Activated naive CD8-positive, alpha-beta T cell treated with anti-CD3 and anti-CD28 coated beads, Interleukin-2, amount 10 ng/mL, durations not matched to agents 7 days and 5 days (primary cell): ENCODE measurements at places on chromosomes 16 and 17. TPM values are rescaled to one million over a fixed set of nuclear protein-coding genes. Genes with fewer than 3 reads are reported as not detected.

DNA sequence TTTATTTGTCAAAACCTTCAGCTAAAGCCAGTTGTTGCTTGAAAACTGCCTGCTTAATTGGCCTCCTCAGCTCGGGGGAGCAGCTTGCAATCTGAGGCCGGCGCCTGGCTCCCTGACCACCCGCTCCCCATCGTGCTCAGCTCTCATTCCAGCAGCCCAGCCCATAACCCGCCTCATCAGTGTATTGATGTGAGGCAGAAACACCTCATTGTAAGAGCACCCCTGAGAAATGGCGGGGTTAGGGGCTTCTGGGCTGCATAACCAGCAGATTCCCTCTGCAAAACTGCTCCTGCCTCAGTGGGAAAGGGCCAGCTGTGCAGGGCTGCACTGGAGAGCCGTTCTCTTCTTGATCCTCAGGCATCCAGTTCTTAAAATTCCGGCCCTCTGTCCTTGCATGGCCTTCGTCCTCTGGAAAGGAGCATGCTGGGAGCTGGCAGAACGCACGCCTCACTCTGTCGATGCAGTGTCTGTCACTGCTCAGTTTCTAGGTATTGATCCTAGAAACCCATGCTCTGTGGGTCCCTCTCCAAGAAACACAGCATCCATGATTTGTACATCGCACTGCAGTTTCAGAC is 113.8 kb upstream of the CHMP6 start:
- H3K4me3 ChIP-seq: peak overlapping the region; percentile 82
- no peaks in the 10 kb centered on the region for H3K27me3 ChIP-seq
- peaks cover 39% of the 10 kb centered on the region for H3K4me1 ChIP-seq
- peaks cover 32% of the 10 kb centered on the region for H3K36me3 ChIP-seq

- DNase-seq: no peak
- H3K4me3 ChIP-seq: no peak overlapping the region
- peaks cover 20% of the 10 kb centered on the region for H3K4me1 ChIP-seq
- H3K27ac ChIP-seq: no peak overlapping the region
- H3K36me3 ChIP-seq: peaks cover 2% of the 10 kb centered on the region
Observed at GRCh38 chr17:7848131-7848579, 6.7 kb upstream of the TMEM88 start.

GRCh38 chr16:23310217-23310616 is 8.1 kb downstream of the SCNN1B start:
- no peak overlapping the region for H3K4me3 ChIP-seq
- H3K4me1 ChIP-seq: no peaks in the 10 kb centered on the region
- no peak for DNase-seq

GRCh38 chr16:62926121-62926801 is 890.0 kb upstream of the CDH8 start:
- no peak overlapping the region for H3K4me3 ChIP-seq
- no peak overlapping the region for H3K27ac ChIP-seq
- no peak for DNase-seq

GRCh38 chr17:61784510-61784909 is 78.8 kb downstream of the BRIP1 start:
- H3K27ac ChIP-seq: no peak overlapping the region
- H3K27me3 ChIP-seq: no peaks in the 10 kb centered on the region
- DNase-seq: no peak
- no peaks in the 10 kb centered on the region for H3K4me1 ChIP-seq
- no peak overlapping the region for H3K4me3 ChIP-seq

- no peaks in the 10 kb centered on the region for H3K27me3 ChIP-seq
- DNase-seq: no peak
- no peak overlapping the region for H3K4me3 ChIP-seq
- no peak overlapping the region for H3K27ac ChIP-seq
Observed at GRCh38 chr16:65377195-65377594, 255.3 kb upstream of the CDH11 start.

- H3K27ac ChIP-seq: peak overlapping the region; percentile 16
- no peaks in the 10 kb centered on the region for H3K27me3 ChIP-seq
- peaks cover 29% of the 10 kb centered on the region for H3K4me1 ChIP-seq
- no peak overlapping the region for H3K4me3 ChIP-seq
Observed at GRCh38 chr16:2535625-2536013, 2.2 kb upstream of the PDPK1 start.

DNA sequence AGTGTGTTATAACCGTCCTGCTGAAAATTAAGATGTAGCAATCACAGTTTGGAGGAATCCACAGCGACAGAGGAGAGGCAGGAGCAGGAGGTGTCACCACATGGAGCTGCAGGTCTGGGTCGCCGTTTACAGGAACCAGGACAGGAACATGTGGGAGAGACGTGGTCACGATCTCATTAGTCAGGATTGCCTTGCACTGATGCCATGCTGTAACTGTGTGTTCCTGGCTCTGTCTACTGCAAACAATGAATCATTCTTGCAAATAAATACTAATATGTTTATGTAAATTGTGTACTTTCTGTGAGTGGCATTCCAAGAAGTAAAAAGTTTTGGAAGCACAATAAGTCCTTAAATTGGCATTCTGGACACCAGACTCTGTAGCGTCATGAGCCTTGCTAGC is 271.8 kb downstream of the CPPED1 start:
- no peak for DNase-seq
- no peak overlapping the region for H3K4me3 ChIP-seq
- H3K27me3 ChIP-seq: peaks cover 2% of the 10 kb centered on the region
- H3K4me1 ChIP-seq: peaks cover 33% of the 10 kb centered on the region
- H3K36me3 ChIP-seq: no peaks in the 10 kb centered on the region
- no peak overlapping the region for H3K27ac ChIP-seq

CHRNE gene
- 0.65 TPM for total RNA-seq

GRCh38 chr17:61335845-61336655 is 63.6 kb upstream of the TBX2 start:
- DNase-seq: no peak
- no peaks in the 10 kb centered on the region for H3K36me3 ChIP-seq
- no peak overlapping the region for H3K27ac ChIP-seq
- peaks cover 1% of the 10 kb centered on the region for H3K4me1 ChIP-seq
- no peaks in the 10 kb centered on the region for H3K27me3 ChIP-seq

DNA sequence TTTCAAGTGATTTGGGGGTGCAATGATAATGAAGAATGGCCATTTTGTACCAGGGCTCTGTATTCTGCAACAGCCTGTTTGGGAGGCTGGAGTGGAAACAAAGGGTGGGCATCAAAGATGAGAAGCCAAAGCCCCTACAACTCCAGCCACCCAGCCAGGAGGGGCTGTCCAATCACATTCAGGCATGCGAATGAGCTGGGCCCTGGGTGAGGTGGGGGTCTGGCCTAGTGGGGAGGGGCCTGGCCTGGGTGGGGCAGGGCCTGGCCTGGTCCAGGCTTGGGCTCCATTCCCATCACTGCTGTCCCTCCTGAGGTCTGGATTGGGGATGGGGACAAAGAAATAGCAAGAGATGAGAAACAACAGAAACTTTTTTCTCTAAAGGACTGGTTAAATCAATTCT is 6.4 kb downstream of the AOC3 start:
- H3K4me1 ChIP-seq: no peaks in the 10 kb centered on the region
- no peak for DNase-seq
- H3K27me3 ChIP-seq: no peaks in the 10 kb centered on the region
- H3K36me3 ChIP-seq: no peaks in the 10 kb centered on the region

GRCh38 chr17:82070611-82071010 is 5.0 kb upstream of the DUS1L start:
- H3K27me3 ChIP-seq: peaks cover 6% of the 10 kb centered on the region
- no peaks in the 10 kb centered on the region for H3K36me3 ChIP-seq
- H3K27ac ChIP-seq: no peak overlapping the region

RSKR gene
- total RNA-seq: 20.7 TPM

HASPIN gene
- total RNA-seq: 21.4 TPM

DNA sequence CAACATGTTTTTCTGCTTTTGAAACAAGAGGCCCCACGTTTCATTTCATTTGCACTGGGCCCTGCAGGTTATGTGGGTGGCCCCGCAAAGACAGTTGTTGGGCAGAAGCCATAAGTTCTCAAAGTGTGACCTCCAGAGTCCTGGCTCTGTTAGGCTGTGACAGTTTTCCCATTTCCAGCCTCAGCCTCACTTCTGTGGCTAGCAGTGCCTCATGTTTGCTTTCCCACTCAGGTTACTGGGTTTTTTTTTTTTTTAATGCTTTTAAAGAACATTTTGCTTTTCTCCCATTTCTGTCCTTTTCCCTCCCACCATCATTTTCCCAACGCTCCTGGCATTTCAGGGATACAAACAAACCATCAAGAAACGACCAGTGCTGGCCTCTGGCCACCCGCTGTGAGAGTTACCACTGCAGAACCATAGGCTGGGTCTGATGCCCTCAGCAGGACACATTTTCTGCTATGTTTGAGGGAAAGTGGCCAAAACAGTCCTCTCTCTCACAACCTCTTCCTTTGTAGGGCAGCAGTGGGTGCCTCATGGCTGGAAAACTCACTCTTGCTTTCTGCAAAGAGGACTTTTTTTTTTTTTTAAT is 159.0 kb upstream of the MPHOSPH6 start:
- no peaks in the 10 kb centered on the region for H3K36me3 ChIP-seq
- DNase-seq: no peak
- no peaks in the 10 kb centered on the region for H3K4me1 ChIP-seq
- H3K4me3 ChIP-seq: no peak overlapping the region
- H3K27ac ChIP-seq: no peak overlapping the region

DNA sequence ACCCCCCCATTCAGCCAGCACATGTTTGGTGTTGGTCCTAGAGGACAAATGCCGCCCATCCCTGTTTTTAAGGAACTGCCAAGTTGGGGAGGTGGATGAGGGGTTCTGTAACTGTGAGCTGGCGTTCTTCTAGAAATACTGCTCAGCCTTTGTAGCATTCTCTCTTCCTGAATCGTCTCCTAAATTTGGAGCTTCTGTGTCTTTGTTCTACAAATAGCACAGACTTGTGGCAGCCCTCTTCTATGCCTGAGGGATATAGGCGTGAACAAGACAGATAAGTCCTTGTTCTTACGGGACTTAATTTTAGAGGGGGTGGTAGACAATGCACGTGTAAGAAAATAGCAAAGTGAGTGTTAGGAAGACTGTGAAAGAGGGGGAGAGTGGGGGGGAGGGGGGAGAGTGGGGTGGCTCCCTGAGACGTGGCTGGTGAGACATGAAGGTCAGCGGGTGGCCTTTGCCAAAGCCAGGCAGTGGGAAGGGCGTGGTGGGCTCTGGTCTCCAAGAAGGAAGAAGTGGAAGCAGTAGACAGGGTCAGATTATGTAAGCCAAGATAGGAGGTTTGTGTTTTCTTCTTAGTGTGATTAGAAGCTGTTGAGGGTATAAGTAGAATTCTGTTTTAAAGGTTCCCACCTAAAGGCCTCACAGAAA is 9.9 kb downstream of the MFSD11 start:
- no peaks in the 10 kb centered on the region for H3K27me3 ChIP-seq
- H3K36me3 ChIP-seq: peaks cover 27% of the 10 kb centered on the region
- DNase-seq: no peak
- H3K4me3 ChIP-seq: no peak overlapping the region

NEURL4 gene
- 58.6 TPM for total RNA-seq

EXOC7 gene
- total RNA-seq: 164 TPM

- peaks cover 19% of the 10 kb centered on the region for H3K36me3 ChIP-seq
- H3K27me3 ChIP-seq: peaks cover 2% of the 10 kb centered on the region
- H3K4me3 ChIP-seq: no peak overlapping the region
- H3K4me1 ChIP-seq: peaks cover 28% of the 10 kb centered on the region
- DNase-seq: no peak
Observed at GRCh38 chr17:80696456-80696855, 151.8 kb downstream of the RPTOR start.

- H3K36me3 ChIP-seq: no peaks in the 10 kb centered on the region
- no peaks in the 10 kb centered on the region for H3K4me1 ChIP-seq
- no peak for DNase-seq
- H3K4me3 ChIP-seq: no peak overlapping the region
- H3K27me3 ChIP-seq: peaks cover 4% of the 10 kb centered on the region
Observed at GRCh38 chr16:51120730-51121347, 30.2 kb downstream of the SALL1 start.

LYRM1 gene
- total RNA-seq: 26.9 TPM

SEPTIN1 gene
- total RNA-seq: 318 TPM

ARHGAP23 gene
- total RNA-seq: 0.25 TPM

KRT23 gene
- not detected for total RNA-seq

- H3K27me3 ChIP-seq: no peaks in the 10 kb centered on the region
- H3K27ac ChIP-seq: no peak overlapping the region
- no peak overlapping the region for H3K4me3 ChIP-seq
- DNase-seq: no peak
- H3K4me1 ChIP-seq: no peaks in the 10 kb centered on the region
Observed at GRCh38 chr16:8781797-8782196, 15.6 kb downstream of the TMEM186 start.

DNA sequence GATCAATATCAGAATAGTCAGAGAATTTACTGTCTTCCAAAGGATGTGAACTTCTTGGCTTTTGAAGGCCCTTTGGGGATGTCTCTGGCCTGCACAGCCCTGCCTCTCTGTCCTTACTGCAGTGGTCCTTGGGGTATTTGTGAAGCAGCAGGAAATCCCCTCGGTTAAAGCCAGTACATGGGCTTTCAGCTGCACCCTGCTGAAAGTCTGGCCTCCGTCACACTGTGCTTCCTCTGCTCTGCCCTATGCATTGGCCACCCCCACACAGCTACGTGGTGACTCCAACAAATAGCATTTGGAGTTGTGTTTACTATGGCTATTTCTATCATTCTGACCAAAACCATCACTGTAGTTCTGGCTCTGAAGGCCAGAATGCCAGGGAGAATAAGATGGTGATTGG is 21.2 kb downstream of the SYCE1L start:
- H3K27me3 ChIP-seq: no peaks in the 10 kb centered on the region
- H3K4me1 ChIP-seq: peaks cover 4% of the 10 kb centered on the region
- no peaks in the 10 kb centered on the region for H3K36me3 ChIP-seq
- H3K27ac ChIP-seq: no peak overlapping the region

MYO15B gene
- 120 TPM for total RNA-seq

DNA sequence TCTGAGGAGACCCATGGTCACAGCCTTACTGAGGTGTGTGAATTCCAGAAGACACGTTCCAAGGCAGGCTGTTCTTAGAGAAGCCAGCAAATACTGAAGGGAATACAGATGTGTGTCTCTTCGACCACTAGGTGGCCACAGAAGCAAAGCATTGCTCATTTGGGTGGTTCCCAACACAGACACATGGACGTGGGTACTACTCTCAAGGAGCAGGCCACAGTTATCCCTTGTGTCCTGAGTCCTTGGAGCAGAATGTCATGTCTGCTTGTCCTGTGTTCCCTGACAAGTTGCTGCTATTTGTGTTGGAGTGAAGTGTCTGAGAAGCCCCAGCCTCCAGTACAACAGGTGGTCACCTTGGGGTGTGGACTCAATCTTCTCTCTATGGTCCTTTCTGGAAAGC is 30.3 kb downstream of the HMOX2 start:
- no peaks in the 10 kb centered on the region for H3K27me3 ChIP-seq
- H3K4me1 ChIP-seq: peaks cover 47% of the 10 kb centered on the region
- peak overlapping the region; percentile 67 for H3K4me3 ChIP-seq

GRCh38 chr17:55319933-55320593 is 55.3 kb downstream of the HLF start:
- DNase-seq: no peak

GRCh38 chr17:12853921-12854320 is 64.6 kb downstream of the ARHGAP44 start:
- no peak for DNase-seq
- H3K27me3 ChIP-seq: no peaks in the 10 kb centered on the region
- H3K27ac ChIP-seq: no peak overlapping the region
- H3K4me3 ChIP-seq: no peak overlapping the region
- no peaks in the 10 kb centered on the region for H3K36me3 ChIP-seq

MYCBPAP gene
- total RNA-seq: 4.4 TPM
